ENCODE measurements at places on chromosomes 1 and 21.

DNA sequence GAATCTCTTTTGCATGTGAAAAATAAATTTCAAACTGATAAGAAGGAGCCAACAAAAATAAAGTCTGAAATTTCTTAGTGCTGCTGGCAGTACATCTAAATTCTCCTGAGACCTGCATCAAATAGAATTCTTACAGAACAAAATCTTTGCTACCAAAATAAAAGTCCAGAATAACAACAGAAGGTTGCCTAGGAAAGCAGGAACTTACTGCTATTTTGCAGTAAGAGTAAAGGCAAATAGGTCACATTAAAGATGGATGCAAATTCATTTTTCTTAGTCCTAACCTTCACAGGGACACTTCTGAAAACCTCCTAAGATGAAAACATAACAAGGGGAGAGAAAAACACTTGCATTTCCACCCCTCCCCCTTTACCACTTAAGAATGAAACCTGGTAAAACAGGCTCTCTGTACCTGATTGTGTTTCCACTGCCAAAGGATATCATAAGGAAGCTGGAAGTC lies 59.0 kb downstream of the RUSC1 start:
- DNase-seq = peak; percentile 2

- no peak for DNase-seq
Observed at GRCh38 chr1:169680377-169681019, 30.9 kb downstream of the SELL start.

DNA sequence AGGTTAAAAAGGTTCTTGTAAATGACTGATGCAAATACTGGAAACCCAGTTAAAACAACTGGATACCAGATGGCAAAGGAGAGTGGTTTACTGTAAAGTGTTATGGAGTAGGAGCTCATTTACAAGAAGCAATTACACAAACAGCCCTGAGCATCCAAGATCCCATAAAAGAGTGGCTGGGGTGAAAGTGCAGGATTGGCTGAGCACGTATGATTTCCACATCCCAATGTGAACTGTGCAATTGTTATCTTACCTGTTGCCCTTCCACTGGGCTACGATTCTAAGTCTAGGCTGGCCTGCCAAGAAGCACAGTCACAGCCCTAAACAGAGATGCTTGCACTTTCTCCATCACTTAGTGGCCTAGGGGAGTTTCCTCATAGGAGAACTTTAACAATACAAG lies 277.6 kb upstream of the RUNX1 start:
- DNase-seq = no peak

DNA sequence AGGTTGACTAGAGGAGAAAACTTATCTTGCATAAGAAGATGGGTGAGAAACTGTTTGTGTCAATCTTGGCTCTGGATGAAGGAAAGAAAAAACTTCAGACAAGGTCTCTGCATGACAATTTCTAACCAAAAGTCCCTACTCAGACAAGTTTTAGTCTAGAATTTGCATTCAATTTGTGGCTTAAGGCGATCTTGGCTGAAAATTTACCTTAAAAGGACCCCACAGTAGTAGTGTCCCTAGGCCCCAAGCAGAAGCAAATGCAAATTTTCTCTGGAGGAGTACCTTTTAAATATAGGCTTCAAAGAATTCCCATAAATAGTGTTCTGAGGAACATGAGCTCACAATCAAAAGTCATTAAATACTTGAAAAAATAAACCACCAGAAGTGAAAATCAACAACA lies 17.6 kb upstream of the TMEM125 start:
- no peak for DNase-seq

GRCh38 chr1:79364896-79365295 lies 358.4 kb upstream of the ADGRL4 start:
- no peak for DNase-seq

DNA sequence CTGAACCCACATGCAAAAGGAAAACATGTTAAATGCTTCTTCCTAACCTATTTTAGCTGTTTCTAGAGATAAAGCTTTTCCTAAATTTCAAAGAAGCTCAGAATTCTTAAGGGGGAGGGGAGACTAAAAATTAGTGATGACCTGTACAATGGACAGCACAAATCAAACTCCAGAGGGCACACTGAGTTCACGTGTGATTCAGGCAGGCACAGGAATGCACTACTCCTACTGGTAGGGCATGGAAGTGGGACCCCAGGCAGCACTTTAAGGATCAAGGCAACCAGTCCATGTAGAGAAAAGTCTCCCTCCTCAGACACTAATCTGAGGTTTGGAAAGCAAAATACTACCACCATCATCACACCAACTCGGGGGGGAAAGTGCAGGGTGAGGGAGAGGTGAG lies 31.3 kb upstream of the CLCA4 start:
- no peak for DNase-seq

- no peak for DNase-seq
Observed at GRCh38 chr1:201064806-201065205, 41.3 kb upstream of the KIF21B start.

GRCh38 chr21:15209224-15209623 lies 144.4 kb upstream of the NRIP1 start:
- DNase-seq = no peak

DNA sequence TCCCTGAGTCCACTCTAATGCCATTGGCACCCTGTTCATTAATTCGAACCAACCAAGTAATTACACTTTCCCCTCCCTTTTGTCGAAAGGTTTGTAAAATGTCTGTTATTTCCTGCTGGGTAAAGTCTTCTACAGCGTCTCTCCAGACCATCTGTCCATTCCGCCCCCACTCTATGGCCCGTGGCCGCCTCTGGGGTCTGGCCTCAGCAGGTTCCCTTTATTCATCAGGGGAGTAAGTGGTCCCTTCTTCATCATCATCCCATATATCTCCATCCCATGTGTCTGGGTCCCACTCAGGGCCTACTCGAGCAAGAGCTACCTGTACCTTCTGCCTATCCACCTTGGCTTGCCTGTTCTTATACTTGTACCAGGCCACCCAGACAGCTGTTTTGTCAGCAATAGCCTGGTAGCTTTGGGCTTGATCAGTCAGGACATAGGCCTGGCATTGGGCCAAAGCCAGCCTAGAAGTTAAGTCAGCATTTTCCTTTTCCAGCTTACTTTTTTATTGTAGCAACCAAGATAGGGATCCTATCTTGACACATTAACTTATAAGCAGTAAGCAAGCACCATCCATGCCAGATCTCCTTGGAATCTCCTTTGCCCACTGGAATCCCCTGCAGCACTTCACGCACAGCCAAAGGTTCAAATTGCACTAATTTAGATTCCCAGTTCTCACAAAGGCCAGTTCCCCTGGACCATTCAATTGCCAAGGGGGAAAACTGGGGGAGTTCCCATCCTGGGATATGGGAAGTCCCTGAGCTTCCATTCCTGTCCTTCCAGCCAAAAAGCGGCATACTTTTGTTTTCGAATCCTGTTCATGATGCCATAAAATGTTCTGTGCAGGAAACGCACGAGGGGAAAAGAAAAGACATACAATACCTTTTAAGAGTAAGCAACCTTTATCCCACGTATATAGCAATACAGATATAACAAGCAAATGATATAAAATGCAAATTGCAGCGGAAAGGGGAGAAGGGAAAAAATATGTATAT lies 6.6 kb upstream of the STUM start:
- DNase-seq = no peak

- DNase-seq = no peak
Observed at GRCh38 chr1:82390627-82391026, 589.9 kb downstream of the ADGRL2 start.

DNA sequence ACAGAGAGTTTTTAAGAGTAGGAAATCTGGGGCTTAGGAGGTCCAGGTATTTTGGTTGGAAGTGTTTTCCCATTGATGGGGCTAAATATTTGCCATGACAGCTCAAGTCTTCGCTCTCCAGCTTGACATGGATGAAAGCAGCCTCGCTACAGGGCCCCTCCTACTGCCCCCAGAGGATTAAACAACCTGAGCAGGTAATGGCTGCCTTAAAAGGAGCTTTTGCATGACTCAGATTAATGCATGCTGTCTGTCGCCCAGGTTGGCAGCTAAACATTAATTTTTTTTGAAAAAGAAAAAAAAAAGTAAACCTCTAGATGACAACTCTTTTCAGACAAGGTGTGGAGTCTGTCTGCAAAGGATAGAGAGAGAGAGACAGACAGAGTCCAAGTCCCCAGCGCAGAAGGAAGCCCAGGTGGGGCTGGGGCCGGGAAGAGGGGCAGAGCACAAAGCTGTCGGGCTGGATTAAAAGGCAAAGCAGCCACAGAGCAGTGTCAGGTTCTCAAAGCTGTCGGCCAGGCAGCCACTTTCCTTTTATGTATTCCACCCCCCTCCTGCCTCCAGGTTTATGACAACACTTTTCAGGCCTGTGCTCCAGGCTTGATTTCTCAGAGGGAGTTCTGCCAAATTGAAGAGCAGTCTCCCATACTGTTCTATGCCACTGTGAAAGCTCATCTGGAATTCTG lies 127.9 kb downstream of the CLIC6 start:
- DNase-seq = no peak

- no peak for DNase-seq
Observed at GRCh38 chr1:119794876-119795240, 16.4 kb downstream of the REG4 start.

- DNase-seq = no peak
Observed at GRCh38 chr21:37473491-37473890, 106.9 kb downstream of the DYRK1A start.

GRCh38 chr1:12302798-12303447 lies 73.1 kb downstream of the VPS13D start:
- no peak for DNase-seq

DNA sequence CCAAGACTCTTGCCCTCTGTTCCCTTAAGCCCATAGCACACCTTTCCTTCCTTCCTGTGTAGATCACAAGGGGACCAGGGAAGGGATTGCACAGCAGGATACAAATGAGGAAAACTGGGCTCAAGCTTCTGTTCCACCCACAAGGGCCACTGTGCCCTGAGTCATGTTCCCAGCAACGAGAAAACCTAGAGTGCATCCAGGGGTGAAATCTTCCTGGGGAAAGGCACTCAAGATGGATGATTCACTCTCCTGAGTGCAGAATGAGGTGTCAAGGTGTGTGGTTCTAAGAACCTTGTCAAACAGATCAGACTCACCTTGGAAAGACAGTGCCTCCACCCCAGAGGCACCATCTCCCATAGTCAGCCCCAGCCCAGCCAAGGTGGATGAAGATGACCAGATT lies 40.7 kb upstream of the EYA3 start:
- DNase-seq = no peak

GRCh38 chr1:172515436-172515835 lies 17.5 kb upstream of the SUCO start:
- no peak for DNase-seq

- DNase-seq = no peak
Observed at GRCh38 chr1:150971583-150972416, 2.8 kb downstream of the CERS2 start.

DNA sequence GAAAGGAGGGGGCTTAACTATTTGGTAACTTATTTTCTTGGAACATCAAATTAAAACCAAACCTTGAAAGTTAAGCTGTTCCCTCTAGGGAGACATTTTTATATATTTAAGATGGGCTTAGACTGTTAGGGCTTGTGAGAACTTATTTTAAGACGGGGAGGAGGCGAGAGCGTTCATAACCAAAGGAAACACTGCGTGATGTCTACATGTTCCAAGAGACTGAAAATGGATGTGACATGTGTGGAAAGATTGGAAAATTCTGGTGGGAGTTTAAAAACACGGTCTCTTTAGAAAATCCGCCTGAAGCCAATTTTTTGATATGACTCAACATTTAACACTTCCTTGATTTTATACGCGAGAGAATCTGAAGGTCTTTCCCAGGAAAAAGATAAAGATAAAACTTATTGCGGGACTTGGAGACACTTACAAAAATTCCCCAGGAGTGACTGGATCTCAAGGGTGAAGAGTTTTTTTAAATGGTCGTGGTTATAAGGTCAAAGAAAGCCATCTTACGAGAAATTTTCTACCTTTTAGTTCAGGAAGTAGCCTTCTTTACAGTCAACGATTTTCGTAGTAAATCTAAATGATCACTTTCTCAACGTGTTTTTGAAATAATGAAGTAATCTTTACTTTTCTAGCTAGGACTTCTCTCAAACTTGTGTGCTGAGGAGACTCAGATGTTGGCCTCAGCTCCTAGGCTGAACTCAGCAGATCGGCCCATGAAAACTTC lies 828 bp downstream of the PNRC2 start:
- DNase-seq = no peak

DNA sequence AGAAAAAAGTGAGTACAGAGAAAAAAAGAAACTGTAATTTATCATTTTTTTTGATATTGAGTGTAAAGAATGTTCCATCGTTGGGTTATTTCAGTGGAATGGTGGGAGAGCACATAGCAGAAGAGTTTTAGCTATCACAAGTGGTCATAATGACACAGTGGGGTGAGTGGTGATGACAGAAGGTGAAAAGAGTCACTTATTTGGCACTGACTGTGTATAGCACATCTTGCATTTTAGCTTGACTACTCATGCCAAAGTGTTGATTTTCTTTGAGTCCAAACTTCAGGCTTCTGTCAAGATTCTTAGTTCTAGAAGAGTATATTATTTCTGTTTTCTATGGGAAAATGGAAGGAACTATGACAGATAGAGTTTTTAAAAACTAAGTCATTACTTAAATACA lies 261.2 kb downstream of the GRIK1 start:
- DNase-seq = no peak

DNA sequence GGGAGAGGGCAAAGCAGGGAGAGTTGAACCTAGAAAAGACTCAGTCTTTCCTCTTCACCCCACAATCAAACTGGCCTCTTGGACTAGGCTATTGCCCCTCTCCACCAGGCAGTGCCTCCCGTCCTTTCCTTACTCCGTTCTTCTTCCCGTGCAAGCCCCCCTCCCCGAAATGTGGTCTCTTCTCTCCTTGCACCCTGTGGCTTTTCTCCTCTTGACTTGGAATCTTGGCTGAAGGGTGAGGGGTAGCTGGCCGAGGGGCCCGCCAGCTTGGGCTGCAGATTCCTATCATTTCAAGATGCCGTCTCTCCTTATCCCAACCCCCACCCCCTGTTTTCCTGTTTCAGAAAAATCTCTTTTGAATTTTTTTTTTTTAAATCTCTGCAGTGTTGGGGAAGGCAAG lies 1.6 kb downstream of the WNT2B start:
- DNase-seq = no peak

DNA sequence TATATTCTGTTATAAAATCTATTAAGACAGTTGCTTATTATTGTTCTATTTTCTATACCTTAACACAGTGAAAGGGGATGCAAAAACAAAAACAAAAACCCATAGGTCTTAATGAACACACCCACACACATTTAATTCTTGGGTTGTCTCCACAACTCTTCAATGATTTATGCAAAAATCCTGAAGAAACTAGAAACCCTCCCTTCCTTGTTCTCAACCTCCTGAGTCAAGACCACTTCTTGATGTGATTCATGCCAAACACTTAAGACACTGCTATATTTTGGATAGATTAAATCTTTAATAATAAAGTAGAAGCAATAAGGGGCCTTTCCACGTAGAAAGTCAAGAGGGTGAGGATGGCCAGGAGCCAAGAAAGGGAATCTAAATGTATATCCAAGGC lies 23.4 kb downstream of the SCAF4 start:
- no peak for DNase-seq

GRCh38 chr1:150152772-150153456 lies 3.2 kb downstream of the PLEKHO1 start:
- DNase-seq = no peak

DNA sequence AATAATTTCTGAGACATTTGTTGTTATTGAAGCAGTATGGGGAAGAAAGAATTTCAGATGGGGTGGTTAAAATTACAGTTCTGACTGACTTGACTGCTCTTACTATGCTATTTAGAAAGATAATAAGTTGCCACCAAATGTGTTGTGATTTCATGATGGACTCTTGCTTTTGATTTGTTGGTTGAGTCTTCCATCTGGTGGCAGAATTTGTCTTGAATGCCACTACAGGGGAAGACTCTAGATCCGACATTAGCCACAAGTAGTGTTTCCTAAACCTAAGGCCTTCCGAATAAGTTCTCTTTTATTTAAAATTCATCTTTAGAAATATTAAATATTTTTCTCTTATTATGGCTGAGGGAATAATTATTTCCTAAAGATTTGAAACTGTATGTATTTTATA lies 190.9 kb upstream of the ADGRL4 start:
- DNase-seq = no peak
